ENCODE measurements at places on chromosomes 6 and 20.

DNA sequence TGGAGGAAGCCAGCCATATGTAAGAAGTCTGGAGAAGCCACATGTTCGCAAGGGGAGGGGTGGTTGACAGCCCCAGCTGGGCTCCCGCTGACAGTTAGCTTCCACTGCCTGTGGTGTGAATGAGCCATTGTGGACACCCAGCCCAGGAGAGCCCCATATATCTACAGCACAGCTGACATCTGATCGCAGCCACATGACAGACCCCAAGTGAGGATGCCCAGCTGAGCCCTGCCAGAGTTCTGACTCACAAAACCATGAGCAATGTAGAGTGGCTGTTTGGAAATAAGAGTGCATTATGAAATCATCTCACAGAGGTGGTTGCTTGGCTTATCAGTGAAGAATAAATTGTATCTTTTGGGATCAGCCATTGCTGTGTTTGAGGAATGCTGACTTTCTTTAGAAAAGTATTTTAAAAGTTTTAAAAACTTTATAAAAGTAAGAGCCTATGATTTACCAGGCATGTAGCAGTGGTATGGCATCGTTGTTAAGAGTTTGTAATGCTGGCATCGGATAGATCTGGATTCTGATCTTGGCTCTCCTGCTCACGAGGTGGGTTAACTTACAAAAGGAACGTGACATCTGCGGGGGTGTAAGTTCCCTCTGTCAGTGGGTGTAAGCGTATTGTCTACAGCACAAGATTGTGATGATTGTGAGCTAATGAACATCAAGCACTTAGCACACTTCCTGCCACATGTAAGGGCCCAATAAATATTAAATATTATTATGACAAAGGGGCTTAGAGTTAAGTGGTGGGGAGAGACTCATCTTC lies 24.1 kb downstream of the CFAP61 start:
- DNase-seq = no peak

- no peak for DNase-seq
These were observed 391.8 kb upstream of the SOX4 start for GRCh38 chr6:21201637-21202350.

GRCh38 chr6:168951217-168951616 lies 302.4 kb downstream of the THBS2 start:
- no peak for DNase-seq

- DNase-seq = no peak
These were observed 23.0 kb upstream of the NFATC2 start for GRCh38 chr20:51565298-51566144.

DNA sequence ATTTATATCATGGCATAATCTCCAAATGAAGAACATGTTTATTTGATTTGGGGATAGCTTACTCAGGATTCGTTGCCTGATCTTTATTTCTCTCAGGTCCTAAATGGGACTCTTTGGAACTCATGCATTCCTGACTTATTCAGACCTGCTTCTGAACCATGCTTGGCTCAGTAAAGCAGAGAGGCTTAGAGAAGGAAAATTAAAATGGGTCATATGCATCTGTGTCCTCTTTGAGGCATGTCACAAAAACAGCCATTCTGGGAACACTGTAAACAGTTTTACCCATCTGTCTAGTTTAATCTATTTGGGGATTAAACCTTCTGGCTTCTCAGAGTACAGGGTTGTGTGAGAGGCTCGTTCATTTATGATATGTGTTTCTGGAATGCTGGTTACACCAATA lies 1017.3 kb downstream of the KIF16B start:
- DNase-seq = no peak

Data from activated CD4-positive, alpha-beta T cell treated with anti-CD3 and anti-CD28 coated beads, Interleukin-2, amount 50 U/mL, for 24 hours (primary cell).